ENCODE measurements at places on chromosomes 16 and 17.

DNA sequence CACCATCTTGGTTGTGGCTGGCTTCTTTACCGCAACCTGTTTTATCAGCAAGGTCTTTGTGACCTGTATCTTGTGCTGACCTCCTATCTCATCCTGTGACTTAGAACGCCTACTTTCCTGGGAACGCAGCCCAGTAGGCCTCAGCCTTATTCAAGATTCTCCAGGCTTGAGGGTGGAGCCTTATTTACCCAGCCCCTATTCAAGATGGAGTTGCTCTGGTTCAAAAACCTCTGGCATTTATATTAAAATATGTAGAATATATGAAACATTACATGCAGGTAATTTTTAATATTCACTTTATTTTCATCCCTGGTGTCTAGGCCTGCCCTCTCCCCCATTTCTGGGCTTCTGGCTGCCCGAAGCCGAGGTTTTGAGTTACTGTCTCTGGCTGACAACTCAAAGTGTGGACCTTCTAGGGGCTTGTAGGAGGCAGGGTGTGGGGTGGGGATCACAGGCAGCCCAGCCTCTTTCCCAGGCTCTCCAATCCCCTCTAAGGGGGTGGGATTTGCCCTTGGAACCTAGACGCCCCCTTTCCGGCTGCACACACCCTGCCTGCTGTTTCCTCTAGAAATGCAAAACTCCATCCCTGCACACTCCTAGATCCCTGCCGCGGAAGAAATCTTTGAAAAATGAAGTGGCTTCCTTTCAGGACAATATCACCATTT, 152.0 kb downstream of the KCNJ12 start:
- DNase-seq = no peak

GRCh38 chr16:77885571-77886295, 97.4 kb downstream of the VAT1L start:
- DNase-seq = no peak

GRCh38 chr17:8138374-8138671, 13.9 kb downstream of the PER1 start:
- no peak for DNase-seq

GRCh38 chr16:57069053-57069452, 23.3 kb upstream of the CPNE2 start:
- no peak for DNase-seq

GRCh38 chr17:77285594-77286390, 145.0 kb downstream of the SEC14L1 start:
- DNase-seq = no peak

- no peak for DNase-seq
Observed at GRCh38 chr16:19854543-19854876, 30.1 kb downstream of the GPRC5B start.

GRCh38 chr16:24085666-24086065, 170.5 kb upstream of the CACNG3 start:
- no peak for DNase-seq

DNA sequence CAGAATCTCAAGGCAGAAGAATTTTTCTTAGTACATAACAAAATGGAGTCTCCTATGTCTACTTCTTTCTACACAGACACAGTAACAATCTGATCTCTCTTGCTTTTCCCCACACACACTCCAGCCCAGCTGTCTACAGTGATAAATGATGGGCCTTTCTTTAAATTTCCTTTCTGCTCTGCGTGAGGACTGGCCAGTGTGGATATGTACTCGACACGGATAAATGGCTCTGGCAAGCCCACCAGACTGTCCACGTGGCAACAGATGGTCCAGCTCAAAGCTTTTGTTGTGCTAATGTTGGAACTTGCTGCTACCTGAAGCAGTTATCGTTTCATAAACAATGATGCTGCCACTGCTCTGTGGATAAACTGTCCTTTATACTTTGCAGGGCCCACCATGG, 410.7 kb downstream of the TMEM114 start:
- no peak for DNase-seq

DNA sequence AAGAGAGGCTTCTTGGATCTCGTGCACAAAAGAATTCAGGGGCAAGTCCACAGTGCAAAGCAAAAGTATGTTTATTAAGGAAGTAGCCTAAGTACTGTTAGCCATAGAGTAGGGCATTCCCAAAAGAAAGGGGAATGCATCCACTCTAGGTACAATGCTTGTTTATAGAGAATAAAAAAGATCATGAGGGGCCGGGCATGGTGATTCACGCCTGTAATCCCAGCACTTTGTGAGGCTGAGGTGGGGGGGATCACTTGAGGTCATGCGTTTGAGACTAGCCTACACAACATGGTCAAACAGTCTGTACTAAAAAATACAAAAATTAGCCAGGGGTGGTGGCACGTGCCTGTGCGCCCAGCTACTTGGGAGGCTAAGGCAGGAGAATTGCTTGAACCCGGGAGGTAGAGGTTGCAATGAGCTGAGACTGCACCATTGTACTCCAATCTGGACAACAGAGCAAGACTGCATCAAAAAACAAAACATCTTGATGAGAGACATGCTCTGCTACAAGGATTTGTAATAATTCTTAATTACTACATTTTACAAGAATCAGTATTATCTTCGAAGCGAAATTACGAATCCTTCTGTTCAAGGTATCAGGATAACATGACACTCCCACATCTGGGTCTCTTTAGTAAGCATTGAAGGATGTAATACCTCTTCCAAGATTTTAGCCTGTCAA, 191.6 kb downstream of the CPPED1 start:
- no peak for DNase-seq

DNA sequence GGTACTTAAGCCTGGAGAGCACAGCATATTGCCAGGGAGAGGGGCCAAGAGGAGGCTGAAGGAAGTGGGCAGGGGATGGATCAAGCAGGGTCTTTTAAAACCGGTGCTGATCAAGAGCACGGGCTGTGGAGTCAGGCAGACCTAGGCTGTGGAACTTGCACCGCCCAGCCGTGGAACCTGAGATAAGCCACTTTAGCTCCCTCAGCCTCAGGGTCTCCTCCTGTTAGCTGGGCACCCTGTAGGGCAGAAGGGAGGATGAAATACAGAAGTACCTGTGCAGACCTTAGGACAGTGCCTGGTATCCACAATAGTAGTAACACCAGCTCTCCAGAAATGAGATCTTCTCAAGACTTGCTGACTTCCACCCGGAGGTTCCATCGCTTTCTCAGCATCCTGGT, 9.3 kb downstream of the ODAD4 start:
- no peak for DNase-seq

GRCh38 chr17:32116937-32117336, 25.4 kb upstream of the RHOT1 start:
- no peak for DNase-seq

DNA sequence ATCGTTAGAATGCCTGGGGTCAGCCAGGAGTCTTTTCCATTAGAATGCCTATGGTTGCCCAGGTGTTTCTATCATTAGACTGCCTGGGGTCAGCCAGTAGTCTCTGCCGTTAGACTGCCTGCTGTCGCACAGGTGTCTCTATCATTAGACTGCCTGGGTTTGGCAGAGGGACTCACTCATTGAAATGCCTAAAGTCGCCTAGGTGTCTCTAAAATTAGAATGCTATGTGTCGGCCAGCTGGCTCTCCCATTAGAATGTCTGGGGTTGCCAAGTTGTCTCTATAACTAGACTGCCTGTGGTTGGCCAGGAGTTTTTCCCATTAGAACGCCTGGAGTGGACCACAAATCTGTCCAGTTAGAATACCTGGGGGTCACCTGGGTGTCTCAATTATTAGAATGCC, 2266.5 kb downstream of the TP53TG3F start:
- DNase-seq = no peak

GRCh38 chr17:66946251-66946650, 18.3 kb upstream of the CACNG4 start:
- DNase-seq = no peak

GRCh38 chr16:1036726-1037393, 35.7 kb upstream of the SSTR5 start:
- no peak for DNase-seq

GRCh38 chr16:62060089-62060488, 23.9 kb upstream of the CDH8 start:
- DNase-seq = no peak

Measured in T-helper 17 cell (primary cell).